ENCODE measurements at places on chromosomes 4 and X.

DNA sequence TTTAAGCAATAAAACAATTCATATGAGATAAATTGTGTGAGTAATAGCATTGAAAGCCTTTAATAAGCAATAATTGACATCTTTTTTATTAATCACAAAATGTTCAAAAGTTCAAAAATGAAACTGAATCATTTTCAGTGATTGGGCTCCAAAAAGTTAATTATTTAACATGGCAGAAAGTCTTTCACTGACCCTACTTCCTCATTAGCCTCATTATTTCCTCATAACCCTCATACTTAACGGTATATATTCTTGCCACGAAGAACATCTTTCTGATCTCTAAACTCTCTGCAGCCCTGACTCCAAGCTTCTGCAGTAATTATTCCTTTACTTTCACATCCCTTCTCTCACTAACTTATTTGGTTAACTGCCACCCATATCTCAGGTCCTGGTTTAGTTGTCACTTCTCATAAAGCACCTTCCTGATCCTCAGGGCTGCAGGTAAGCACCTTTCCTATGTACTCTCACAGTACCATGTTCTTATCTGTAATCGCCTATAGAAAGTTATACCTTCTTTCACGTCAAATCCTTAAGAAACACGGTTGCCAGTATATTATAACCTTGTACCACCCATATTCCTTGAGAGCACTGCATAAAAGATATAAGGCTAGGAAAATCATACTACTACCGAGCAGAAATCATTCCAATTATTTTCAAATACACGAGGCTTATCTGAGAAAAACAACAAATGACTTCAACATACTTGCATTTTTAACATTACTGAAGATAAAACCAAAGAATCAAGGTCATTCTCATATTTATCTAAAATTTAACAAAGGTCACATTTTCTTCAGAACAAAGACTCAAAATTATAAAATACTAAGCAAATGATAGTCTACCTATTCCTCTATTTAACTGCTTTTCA lies 72.2 kb downstream of the PPP3CA start:
- no peak for DNase-seq

GRCh38 chr4:110869114-110869513 lies 246.2 kb upstream of the PITX2 start:
- DNase-seq: no peak

- no peak for DNase-seq
Observed at GRCh38 chr4:21901831-21902230, 46.7 kb downstream of the KCNIP4 start.

- no peak for DNase-seq
Observed at GRCh38 chr4:14787894-14788293, 214.4 kb upstream of the CPEB2 start.

- DNase-seq: no peak
Observed at GRCh38 chr4:178462710-178463109, 1020.5 kb upstream of the AGA start.

GRCh38 chr4:128590034-128590740 lies 219.3 kb upstream of the JADE1 start:
- DNase-seq: no peak

GRCh38 chr4:98482847-98483806 lies 175.3 kb downstream of the TSPAN5 start:
- DNase-seq: peak; percentile 25

DNA sequence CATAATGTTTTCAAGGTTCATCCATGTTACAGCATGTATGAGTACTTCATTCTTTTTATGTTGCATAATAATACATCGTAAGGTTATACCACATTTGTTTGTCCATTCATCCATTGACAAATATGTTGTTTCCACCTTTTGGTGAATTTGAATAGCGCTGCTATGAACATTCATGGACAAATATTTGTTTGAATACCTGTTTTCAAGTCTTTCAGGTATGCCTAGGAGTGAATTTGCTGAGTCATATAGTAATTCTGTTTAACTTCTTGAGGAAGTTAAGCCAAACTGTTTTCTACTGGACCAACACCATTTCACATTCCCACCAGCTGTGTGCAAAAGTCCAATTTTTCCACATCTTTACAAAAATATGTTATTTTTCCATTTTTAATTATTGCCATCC lies 31.5 kb downstream of the IRS4 start:
- no peak for DNase-seq

DNA sequence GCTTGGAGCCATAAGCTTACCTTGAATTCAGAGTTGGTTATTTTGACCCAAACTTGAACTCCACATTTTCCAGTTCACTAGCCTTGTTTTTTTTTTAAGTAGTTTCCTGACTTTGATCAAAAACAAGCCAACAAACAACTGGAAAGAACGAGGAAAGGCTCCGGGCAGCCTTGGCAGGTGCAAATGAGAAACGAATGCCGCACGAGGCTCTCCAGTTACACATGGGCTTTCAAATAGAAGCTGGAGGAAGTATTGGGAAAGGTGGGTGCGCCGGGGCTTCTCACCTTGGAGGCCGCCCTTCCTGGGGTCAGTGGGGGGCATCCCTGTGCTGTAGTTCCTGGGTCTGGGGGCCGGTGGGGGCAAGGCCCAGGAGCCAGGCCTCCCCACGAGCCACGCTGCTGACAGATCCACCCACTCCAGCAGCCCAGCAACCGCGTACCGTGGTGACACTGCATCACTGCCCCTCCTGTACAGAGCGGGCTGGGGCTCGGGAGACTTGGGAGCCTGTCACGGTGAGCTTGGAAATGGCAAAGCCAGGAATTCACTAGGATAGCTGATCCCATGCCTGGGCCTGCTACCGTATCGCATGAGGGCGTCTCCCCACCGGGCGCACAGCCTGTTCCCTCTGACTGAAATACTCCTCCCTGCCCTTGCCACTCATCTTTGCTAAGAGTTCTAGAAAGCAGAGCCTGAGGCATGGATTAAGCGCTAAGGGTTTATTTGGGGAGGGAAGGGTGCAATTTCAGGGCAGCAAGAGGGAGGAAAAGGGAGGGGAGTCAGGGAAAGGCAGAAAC lies 50.9 kb upstream of the ADRA2C start:
- DNase-seq: no peak

DNA sequence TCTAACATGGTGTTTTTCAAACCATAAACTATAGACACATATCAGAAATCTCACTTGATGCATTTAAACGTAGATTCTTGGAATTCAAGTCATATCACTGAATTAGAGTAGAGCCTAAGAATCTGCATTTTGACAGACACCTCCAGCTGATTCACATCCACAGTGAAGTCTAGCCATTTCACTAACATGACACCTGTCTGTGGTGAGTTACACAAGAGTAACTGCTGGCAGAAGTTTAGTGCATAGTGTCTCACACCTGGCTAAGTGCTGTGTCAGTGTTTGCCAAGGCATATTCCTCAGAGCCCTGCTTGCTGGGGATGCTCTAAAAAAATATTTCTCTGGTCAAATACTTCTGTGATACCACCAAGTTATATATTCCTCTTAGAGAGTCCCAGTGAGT lies 237.5 kb upstream of the DIAPH2 start:
- DNase-seq: no peak

- no peak for DNase-seq
Observed at GRCh38 chr4:151219091-151219490, 57.9 kb upstream of the PRSS48 start.

GRCh38 chr4:111027526-111027925 lies 404.6 kb upstream of the PITX2 start:
- no peak for DNase-seq

DNA sequence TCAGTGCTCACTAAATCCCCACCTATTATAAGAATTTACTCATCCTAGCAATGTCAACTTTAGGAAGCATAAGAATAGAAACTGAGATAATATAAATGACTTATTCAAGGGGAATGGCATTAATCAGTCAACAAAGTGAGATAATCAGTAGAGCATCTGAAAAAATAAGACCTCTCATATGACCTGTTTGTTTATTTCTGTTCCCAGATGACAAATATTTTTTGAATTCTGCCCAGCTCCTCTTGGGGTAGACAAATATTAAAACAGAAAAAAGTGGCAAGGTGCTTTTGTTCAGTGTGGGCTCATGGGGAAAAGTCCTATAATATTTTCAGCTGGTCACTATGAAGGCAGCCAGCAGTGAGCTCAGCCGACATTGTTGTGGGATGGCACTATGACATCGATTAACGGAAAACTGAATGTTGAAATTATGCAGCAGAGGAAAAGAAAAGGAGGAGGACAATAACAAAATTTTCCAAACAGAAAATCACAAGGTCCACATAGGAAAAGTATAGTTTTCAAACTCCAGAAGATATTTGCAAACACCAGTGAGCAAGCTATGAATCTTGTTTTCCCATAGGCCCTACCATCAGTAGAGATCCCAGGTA lies 109.6 kb downstream of the ANXA3 start:
- no peak for DNase-seq

DNA sequence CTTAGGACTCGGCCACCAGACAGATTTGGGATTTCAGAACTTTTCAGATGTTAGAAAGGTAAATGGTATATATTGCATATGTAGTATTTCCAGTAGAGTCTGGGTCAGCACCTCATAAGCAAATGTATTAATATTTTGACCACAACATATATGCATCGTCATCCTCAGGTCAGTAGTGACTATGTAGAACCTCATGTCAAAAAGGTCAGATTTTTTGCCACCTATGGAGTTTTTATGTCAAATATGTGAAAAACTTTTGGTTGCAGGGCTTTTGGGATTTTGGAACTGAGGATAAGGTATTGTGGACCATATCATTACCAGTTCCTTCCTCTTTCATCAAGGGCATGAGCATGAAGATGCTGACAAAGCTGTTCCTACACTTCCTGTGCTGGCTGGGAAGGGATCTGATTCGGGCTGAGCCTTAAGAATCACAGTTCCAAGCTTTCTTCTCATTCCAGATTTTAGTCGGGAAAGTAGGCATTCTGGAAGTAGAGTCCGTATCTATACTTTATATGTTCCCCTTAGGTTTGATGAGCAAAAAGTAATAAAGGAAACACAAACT lies 183.0 kb upstream of the PGRMC2 start:
- no peak for DNase-seq

- DNase-seq: no peak
Observed at GRCh38 chr4:10496200-10496599, 39.0 kb upstream of the ZNF518B start.

DNA sequence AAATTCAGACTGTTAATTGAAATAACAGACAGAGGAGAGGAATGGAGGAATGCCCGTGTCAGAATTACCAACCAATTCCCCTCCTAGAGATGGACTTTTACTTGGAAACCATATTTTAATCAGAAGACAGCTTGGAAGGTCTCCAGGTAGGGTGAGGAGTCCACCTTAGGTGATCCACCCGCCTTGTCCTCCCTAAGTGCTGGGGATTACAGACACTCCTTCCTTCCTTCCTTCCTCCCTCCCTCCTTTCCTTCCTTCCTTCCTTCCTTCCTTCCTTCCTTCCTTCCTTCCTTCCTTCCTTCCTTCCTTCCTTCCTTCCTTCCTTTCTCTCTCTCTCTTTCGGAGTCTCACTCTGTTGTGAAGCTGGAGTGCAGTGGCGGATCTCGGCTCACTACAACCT lies 328.0 kb downstream of the RAPGEF2 start:
- no peak for DNase-seq

GRCh38 chrX:133923548-133923947 lies 61.8 kb downstream of the GPC3 start:
- DNase-seq: no peak

GRCh38 chr4:84985952-84986351 lies 19.5 kb upstream of the WDFY3 start:
- no peak for DNase-seq

- no peak for DNase-seq
Observed at GRCh38 chrX:139388254-139388653, 142.3 kb upstream of the F9 start.

DNA sequence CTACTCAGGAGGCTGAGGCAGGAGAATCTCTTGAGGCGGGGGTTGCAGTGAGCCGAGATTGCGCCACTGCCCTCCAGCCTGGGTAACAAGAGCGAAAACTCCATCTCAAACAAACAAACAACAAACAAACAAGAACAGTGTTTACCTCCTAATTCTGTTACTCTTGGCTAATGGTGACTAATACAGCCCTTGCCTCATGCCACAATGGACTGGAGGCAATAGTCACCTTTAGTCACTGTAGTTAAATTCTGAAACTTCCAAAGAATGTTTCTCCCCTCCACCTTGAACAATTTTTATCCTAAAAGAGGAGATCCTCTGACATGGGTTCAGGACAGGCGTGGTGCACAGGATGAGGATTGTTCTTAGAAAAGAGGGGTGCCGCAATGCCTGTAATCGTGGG lies 241.2 kb upstream of the CTSO start:
- no peak for DNase-seq

- no peak for DNase-seq
Observed at GRCh38 chrX:52359614-52360232, 9.1 kb upstream of the XAGE2 start.

GRCh38 chrX:123749643-123750042 lies 16.8 kb upstream of the THOC2 start:
- DNase-seq: no peak

DNA sequence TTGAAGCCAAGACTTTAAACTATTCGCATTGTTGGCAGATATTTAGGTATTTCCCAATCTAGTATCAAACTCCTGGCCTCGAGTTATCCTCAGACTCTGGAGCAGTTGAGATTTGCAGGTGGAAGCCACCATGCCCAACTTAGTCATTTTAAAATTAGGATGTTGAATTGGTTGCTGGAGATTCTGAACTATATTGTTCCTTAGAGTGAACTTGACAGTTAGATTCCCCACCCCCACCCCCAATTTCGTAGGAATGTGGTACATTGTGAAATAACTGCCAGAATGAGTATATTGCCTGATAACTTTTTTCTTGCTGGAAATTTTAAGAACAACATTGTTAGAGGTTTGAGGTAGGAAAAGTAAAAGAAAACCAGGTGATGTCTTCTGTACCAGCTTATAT lies 2.3 kb downstream of the NOCT start:
- no peak for DNase-seq

DNA sequence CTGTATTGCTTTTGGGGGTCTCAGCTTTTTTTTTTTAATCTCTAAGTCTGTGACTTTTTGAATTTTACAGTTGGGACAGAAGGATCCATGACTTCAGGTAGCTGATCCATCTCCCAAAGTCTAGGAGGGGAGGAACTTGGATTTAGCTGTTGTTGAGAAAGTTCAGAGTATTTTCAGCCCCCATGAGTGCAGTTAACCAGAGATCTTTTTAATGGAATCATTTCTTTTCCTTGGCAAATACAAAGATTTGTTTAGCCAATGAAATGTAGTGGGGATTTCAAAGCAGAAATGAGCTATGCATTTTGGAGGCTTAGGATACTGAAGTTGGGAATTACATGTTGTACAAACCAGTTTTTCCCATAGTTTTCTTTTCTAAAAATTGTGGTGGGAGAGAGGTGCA lies 18.1 kb downstream of the FNIP2 start:
- no peak for DNase-seq

DNA sequence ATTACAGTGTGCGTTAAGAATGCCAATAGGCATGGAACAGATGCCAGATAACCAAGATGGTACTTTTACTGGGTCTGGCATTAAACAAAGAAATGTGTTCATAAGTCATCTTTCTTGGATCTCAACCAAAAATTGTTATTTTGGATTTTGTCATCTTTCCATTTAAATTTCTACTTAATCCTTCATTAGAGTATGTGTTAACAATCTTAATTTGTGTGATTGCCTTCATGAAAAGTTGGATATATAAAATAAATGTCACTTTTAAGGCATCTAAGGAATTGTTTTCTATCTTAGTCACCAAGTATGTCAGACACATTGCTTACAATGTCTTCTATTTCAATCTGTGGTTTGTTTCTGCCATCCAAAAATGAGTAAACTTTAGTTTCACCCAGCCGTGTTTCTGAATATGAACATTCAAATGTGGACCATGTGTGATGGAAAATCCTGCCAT lies 87.5 kb downstream of the PALLD start:
- DNase-seq: no peak

GRCh38 chr4:89434364-89434988 lies 126.9 kb upstream of the GPRIN3 start:
- no peak for DNase-seq
